Mammary epithelial cell (primary cell): ENCODE measurements at places on chromosomes 16 and 17. TPM values are rescaled to one million over a fixed set of nuclear protein-coding genes. Genes with fewer than 3 reads are reported as not detected.

The NKD1 gene
- 0.35 and 0.61 TPM in 2 replicates for total RNA-seq

The TAC4 gene
- total RNA-seq, result not detected in 2 replicates

The DNAH9 gene
- 0.12 and 0.29 TPM in 2 replicates for total RNA-seq

The KCNH6 gene
- total RNA-seq, result not detected

The GAST gene
- 2.0 and 2.7 TPM in 2 replicates for total RNA-seq

The TLCD1 gene
- 4.7 TPM for total RNA-seq

The IGF2BP1 gene
- total RNA-seq, result 0.17 TPM

The FOXC2 gene
- total RNA-seq, result 6.4 and 13.3 TPM in 2 replicates

The IGSF6 gene
- total RNA-seq, result not detected

The TCAP gene
- 0.42 and 0.43 TPM in 2 replicates for total RNA-seq

The PNMT gene
- total RNA-seq, result not detected

The TBC1D28 gene
- not detected for total RNA-seq

The TMC7 gene
- 13.7 TPM for total RNA-seq

The TBC1D3K gene
- total RNA-seq, result not detected

The SHBG gene
- total RNA-seq, result 0.42 and 0.69 TPM in 2 replicates

The CDIPT gene
- 72.2 TPM for total RNA-seq
